ENCODE measurements at places on chromosomes 3 and 15.

GRCh38 chr3:9352917-9353752 lies 9.7 kb upstream of the THUMPD3 start:
- peak; percentile 43 for DNase-seq

DNA sequence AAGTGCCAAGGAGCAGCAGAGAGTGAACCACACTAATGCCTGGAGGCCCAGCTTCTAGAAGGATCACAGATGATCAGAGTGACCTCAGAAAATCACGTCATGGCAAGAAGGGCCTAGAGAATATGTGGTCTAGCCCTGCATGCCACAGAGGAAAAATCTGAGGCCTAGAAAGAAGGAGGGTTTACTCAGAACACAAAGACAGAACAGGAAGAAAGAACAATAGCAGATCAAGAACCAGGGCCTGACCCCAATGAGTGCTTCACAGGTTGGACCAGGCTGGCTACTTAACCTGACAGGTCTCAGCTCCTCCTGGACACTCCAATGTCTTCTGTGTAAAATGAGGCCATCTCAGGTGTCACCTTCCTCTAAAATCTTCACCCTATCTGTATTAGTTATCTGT lies 14.2 kb downstream of the RAB6B start:
- no peak for DNase-seq

GRCh38 chr3:11078826-11079515 lies 75.3 kb upstream of the HRH1 start:
- no peak for DNase-seq

DNA sequence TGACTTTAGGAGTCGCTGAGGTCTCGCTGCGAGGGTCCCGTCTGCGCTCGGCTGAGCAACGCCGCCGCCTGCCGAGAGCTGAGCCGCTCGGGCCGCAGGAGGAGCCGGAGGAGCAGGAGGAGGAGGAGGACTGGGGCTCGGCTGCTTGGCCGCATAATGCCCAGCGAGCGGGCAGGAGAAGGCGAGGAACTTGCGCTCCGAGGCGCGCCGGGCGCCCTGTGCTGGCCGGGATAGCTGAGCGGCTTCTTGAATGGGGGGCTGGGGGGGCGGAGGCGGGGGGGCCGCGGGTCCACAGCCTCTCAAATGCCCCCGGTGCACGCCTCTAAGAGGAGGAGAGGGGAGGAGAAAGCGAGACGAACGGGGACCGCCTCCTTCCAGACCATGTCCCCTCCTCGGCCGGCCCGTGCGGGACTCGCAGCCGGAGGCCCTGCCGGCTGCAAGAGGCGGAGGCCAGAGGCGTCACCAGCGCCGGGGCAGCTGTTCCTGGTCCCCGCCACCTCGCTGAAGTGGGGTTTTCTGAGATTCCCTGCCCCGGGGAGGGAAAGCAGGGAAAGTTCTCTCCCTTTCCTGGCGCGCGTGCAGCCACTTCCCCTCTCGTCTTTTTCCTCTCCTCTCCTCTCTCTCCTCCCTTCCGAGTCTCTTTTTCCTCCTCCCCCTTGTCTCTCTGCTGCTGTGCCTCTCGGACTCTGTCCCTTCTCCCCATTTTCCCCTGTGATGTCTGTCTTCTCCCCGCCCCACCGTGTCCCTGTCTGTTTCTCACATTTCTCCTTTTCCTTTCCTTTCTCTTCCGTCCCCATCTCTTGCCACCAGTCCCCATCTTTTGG lies at the start of gene ADAMTS9:
Gene ADAMTS9, minus strand, starts transcription at position 220 of the 824 bp plus-strand sequence. CDS start 343 bp downstream, outside the sequence.
- no peak for DNase-seq

GRCh38 chr3:69321301-69322157 lies 64.4 kb downstream of the FRMD4B start:
- DNase-seq, result no peak

GRCh38 chr15:66706225-66706732 lies 4.2 kb downstream of the SMAD6 start:
- DNase-seq, result no peak

DNA sequence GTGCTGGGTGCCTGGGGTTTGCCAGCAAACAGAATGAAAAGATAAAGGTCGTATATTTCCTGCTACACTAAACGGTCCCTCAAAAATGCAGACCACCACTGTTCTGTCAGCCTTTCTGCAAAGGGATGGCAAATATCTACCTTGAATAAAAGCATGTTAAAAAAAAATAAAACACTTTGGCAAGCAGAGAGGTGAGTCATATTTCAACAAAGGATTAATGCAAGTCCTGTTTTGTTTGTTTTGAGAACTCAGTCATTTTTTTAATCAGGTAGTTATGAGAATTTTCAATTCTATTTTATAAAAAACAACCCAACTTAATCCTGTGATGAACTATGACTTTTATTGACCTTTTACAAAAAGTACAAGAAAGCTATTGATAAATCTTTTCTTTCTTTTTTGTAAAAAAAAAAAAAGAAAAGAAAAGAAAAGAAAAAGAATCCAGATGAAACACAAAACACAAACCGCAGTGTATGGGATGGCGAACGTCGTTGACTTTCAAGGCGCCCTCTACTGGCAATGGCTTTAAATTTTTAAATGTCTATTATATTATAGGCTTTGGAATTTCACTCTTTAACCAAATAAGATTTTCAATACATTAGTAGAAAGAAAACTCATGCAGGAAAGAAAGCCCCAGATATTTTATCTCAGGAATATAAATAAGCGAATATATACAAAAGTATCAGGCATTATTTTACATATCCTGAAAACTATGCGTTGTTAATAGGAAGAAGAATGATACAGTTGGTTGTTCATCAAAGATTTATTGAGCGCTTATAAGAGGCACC lies 87.8 kb downstream of the NCEH1 start:
- DNase-seq, result no peak

DNA sequence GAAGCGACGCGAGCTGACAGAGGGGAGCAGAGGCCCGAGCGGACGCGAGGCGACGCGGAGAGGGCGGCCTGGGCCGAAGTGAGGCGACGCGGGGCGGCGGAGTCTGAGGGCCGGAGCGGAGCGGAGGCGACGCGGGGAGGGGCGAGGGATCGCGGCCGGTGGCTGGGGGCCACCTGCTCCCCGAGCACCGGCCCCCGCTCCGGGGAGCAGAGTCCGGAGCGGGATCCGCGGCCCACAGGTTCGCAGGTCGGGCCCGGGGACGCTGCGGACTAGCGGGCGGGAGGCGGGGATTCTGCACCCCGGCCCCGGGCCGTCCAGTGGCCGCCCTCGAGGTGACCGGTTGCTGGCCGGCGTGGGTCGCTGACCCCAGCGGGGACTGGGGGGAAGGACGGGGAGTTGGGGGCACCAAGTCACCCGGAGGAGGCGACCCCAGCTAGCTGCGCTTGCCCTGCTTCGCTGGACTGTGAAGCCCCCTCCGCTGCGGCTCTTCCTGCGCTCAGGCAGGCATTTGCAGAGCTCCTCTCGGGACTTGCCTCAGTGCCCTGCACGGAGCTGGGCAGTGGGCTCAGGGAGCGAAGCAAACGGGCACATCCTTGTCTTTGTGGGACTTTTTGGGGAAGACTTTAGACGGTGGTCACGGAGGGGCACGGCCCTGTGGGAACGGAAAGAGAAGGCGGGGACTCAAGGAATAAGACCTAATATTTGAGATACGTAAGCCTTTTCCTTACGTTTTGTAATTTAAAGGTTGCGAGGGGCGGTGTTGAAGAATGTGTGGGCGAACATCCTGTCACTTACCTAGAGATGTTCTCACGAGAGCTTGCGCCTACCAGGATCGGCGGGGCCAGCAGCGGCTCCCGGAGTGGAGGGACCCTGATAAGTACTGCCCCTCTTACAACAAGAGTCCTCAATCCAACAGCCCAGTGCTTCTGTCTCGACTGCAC lies 566 bp downstream of the HMCES start:
- DNase-seq, result no peak

DNA sequence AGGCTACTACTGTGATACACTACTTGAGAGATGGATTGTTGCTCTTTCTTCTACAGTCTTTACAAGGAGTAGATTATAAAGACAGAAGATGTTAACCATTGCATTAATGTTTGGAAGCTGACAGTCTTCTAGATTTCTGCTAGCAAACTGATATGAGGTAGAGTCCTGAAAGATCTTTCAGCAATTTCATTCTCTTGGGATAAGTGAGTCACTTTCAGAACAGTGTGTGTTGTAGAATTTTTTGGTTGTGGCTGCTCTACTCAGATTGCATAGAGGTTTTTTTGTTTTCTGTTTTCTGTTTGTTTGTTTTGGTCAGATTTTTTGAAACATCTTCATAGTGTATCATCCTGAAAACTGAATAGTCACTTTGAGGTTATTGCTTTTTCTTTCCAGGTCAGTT lies 17.1 kb downstream of the TNFSF10 start:
- DNase-seq, result no peak

DNA sequence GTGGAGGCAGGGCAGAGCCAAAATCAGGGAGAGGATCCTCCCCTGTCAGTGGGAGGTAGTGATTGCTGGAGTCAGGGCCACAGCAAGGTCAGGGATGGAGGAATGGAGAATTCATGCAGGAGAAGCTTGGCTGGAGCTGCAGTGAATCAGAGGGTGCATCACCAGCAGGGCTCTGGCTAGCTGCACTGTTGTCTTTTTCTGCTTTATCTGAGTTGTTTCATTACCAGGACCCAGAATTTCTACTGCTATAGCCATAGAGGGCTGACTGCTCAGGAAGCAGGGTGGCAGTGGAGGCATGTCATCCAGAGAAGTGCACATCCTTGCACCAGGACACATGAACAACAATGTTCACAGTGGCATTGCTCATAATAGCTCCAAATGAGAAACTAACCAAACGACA lies 113.5 kb upstream of the GALNT15 start:
- DNase-seq, result peak; percentile 78

DNA sequence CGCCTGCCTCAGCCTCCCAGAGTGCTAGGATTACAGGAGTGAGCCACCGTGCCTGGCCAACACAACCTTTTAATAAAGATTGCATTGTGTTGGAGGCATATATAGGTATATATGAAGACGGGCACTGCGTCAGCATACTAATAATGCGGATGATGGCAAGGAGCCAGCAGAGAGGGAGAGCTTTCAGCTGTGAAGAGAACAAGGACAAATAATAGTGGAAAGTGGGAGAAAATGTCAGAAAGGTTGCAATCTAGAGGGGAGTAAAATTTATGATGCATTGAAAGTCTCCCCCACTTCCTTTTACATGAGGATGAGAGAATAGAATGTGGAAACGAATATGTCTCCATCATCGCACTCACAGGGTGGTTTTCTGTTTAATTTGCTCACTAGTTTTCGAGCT lies 170.5 kb upstream of the TBL1XR1 start:
- DNase-seq, result no peak

- DNase-seq, result no peak
Measured at GRCh38 chr3:58214484-58215316, 3.9 kb upstream of the DNASE1L3 start.

DNA sequence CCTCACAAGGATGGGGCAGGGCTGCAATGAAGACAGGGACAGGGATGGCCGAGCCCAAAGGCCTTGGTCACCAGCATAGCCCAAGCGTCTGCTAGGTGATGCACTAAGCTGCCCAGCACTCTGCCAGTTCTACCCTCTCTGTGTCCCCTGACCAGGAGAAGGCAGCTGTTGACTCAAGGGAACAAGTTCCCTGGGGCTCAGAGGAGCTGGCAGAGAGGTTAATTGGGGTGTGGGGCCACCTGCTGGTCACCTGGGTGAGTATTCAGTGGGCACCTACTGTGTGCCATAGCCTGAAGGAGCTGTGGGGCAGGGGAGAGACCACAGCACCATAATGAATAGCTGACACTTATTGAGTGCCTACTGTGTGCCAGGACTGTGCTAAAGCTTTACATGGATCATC lies 22.0 kb upstream of the DOCK3 start:
- no peak for DNase-seq

GRCh38 chr15:58401991-58402649 lies 29.7 kb upstream of the LIPC start:
- no peak for DNase-seq

- no peak for DNase-seq
Measured at GRCh38 chr15:70504299-70504951, 258.9 kb downstream of the UACA start.

- DNase-seq, result no peak
Measured at GRCh38 chr3:39443530-39443929, 23.9 kb upstream of the MOBP start.

GRCh38 chr3:146504498-146505197 lies 35.3 kb upstream of the PLSCR2 start:
- DNase-seq, result no peak

GRCh38 chr15:32951736-32952464 lies 234.1 kb downstream of the GREM1 start:
- DNase-seq, result no peak

DNA sequence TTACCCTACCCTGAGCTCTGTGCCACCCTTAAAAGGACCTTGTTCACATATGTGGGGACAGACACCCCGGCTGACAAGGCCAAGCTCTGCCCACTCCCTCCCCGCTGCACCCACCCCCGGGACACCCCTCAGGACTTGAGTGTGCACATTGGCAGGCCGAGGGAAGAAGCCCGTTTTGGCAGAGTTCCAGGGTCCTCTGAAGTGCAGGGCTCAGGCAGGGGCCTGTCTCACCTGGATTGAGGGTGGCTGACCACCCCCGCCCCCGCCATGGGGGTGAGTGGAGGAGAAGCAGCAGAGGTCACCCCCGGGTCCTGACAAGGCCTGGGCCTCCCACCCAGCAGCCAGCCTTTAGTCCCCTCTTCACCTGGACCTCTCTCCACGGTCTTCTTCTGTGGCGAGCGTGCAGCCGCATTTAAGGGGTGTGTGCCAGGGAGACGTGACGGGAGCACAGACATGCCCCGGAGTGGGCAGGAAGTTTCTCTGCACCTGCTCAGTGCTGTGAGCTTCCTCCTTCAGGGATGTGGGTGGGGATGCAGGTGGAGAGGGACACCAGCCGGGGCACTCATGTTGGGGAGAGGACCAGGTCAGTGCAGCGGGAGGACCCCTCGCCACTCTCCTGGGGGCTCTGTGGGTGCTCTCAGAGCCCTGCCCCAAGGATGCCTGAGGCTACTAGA lies 50.7 kb downstream of the LINGO1 start:
- no peak for DNase-seq

DNA sequence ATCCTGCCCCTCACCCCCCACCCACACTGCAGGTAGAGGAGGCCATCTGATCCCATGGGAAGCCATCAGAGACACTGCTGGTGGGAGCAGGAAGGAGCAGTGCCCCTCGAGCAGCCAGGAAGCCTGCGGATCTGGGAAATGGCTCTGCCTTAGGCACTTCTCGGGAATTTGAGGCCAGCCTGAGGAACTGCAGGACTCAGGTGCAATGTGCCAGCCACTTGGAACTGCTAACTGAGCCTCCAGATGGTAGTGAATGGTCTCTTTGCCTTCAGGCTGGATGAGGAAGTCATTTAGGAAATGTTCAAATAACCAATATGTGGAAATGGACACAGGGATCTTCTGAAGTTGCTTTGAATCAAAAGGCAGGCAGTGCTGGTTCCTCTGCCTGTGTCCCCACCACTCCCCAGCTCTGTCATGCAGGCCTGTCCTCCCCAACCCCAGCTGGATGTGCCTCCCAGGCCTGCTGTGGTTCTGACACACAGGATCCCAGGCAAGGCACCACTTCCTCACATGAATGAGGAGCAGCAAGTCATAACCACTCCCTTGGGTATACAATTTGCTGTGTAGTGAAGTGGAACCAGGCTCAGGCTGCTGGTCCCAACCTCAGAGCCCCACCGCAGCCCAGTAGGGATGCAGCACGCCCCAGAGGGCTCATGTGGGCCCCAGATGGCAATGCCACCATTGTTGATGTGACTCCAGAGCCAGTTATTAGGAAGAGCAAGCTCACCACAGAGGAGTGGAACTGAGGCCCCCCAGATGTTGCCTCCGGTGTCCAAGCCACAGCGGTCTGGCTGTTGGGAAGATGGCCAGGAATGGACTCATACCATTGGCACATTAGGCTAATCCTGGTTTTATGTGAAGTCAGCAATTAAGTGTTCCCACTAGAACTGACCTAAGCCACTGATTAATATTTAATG lies 46.5 kb upstream of the LIMD1 start:
- peak; percentile 51 for DNase-seq

- DNase-seq, result no peak
Measured at GRCh38 chr3:83122774-83123350, 1361.4 kb upstream of the GBE1 start.

- DNase-seq, result no peak
Measured at GRCh38 chr15:77059786-77060361, 11.0 kb downstream of the TSPAN3 start.
